ENCODE measurements at places on chromosomes 1 and 21. TPM values are rescaled to one million over a fixed set of nuclear protein-coding genes. Genes with fewer than 3 reads are reported as not detected.

The GFI1 gene
- total RNA-seq = 0.34 TPM

DNA sequence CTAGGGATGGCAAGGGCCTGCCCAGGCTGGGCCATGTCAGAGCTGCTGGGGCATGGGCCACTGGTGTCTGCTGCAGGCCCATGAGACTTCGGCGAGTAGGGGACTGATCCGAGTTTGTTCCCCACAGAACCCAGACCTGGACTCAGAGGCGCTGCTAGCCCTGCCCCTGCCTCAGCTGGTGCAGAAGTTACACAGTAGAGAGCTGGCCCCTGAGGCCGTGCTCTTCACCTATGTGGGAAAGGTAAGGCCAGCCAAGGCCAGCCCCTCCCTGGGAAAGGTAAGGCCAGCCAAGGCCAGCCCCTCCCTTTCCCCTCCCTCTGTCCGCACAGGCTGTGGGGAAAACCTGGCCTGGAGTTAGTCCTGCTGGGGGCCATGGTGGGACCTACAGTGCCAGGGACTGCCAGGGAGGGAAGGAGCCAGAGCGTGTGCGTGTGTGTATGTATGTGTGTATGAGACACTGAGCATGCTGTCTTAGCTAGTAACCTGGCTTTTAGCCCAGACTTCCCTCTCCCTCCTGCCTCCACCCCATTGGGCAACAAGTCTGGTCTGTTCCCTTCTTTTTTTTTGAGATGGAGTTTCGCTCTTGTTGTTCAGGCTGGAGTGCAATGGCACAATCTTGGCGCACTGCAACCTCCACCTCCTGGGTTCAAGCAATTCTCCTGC lies 8.0 kb downstream of the FAAH start:
- H3K27me3 ChIP-seq = peaks cover 4% of the 10 kb centered on the region
- H3K4me3 ChIP-seq = no peak overlapping the region
- H3K36me3 ChIP-seq = peaks cover under 1% of the 10 kb centered on the region
- no peak overlapping the region for H3K27ac ChIP-seq
- peaks cover 20% of the 10 kb centered on the region for H3K4me1 ChIP-seq
- DNase-seq = no peak

The KIRREL1 gene
- total RNA-seq = 178 TPM

The KRTAP7-1 gene
- not detected for total RNA-seq

DNA sequence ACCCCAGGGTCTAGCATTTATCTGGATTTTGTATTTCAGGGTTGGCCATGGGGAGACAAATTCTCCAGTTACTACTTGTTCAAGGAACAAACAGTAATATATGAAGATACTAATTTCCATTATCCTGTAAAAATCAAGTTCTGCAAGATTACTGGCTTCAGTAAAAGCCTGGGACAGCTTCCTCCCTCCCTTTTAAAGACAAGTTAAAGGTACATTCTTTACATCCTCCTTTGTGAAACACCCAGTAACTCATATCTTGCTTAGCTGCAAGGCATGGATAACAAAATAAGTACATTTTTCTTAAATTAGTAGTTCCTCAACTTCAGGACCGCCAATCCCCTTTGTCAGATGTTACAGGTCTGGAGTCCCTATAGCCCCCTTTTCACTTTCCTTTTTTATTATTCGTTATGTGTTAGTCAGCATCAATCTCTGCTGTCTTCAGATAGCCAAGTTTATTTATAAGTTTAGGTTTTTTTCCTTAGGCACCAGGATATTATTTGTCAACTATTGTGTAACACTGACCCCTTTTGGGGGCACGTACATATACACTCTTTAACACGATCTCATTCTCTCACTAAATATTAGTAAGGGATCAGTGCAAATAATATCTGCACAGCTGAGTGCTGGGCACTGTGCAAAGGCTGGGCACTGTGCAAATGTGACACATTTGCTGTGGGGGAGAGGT lies 9.8 kb downstream of the ERRFI1 start:
- no peak for DNase-seq
- no peaks in the 10 kb centered on the region for H3K27me3 ChIP-seq
- peaks cover 15% of the 10 kb centered on the region for H3K36me3 ChIP-seq
- H3K4me1 ChIP-seq = peaks cover 69% of the 10 kb centered on the region
- peak overlapping the region; percentile 94 for H3K27ac ChIP-seq
- peak overlapping the region; percentile 32 for H3K4me3 ChIP-seq

Measured in mesothelial cell of epicardium (in vitro differentiated cells).